GM23338 (cell line): ENCODE measurements at places on chromosomes 2 and 18. TPM values are rescaled to one million over a fixed set of nuclear protein-coding genes. Genes with fewer than 3 reads are reported as not detected.
A peak's percentile ranks its signal among the peaks of the same experiment; 100 is the strongest.

CFAP210 gene
- total RNA-seq = 0.08 TPM in 1 of 2 replicates, not detected in the other

DNA sequence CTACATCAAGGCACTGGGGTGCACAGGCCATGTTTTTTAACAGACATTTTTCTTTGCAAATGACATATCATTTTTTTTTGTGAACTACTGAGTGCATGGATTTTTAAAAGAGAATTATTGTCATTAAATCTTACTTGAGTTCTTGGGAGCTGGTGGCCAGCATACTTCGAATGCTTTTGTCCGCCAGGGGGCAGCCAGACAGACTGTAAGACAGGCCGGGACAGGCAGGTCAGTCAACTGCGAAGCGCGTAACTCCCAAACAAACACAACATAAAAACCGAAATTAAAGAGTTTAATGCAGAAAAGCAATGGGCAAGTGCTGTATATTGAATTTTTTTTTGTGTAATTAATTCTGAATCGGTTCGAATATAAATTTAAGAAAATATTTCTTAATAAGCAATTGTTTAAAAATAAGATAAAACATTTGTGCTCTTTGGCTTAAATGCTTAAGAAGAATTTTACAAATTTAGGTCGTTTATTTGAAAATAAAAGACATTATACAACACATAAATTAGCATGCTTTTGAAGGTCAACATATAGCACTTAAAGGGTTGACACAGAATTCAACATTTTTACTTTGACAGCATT is 142.2 kb upstream of the PXDN start:
- H3K4me3 ChIP-seq = no peak overlapping the region
- H3K36me3 ChIP-seq = no peaks in the 10 kb centered on the region
- H3K27me3 ChIP-seq = no peaks in the 10 kb centered on the region
- no peak overlapping the region for H3K27ac ChIP-seq
- H3K4me1 ChIP-seq = no peaks in the 10 kb centered on the region

- H3K27me3 ChIP-seq = no peaks in the 10 kb centered on the region
- no peak for DNase-seq
- no peak overlapping the region for H3K4me3 ChIP-seq
- no peak overlapping the region for H3K27ac ChIP-seq
- H3K4me1 ChIP-seq = peaks cover 16% of the 10 kb centered on the region; the same call in 1 of the 2 replicates
Observed at GRCh38 chr2:236974148-236974547, 111.5 kb upstream of the COPS8 start.

- no peaks in the 10 kb centered on the region for H3K4me1 ChIP-seq
- H3K27me3 ChIP-seq = no peaks in the 10 kb centered on the region
- DNase-seq = no peak
- H3K27ac ChIP-seq = no peak overlapping the region
- H3K36me3 ChIP-seq = no peaks in the 10 kb centered on the region
Observed at GRCh38 chr2:29761278-29761677, 160.1 kb downstream of the ALK start.

DNA sequence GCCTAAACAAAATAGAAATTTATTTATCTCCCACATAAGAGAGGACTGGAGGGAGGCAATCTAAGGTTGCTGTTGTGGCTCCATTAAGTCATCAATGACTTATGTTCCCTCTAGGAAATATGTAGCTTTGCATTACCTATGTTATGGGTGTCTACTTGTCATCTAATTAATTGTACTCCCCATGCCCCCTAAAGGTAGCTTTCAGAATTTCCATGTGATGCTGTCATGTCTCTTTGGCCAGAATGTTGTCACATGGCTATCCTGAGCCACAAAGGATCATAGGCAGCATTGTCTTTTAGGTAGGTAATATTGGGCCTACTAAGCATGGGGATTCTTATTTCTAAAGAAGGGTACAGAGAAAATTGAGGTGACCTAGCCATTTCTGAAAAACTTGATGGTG is 935.6 kb upstream of the FANCL start:
- no peaks in the 10 kb centered on the region for H3K4me1 ChIP-seq
- peak; percentile 10 for DNase-seq
- no peaks in the 10 kb centered on the region for H3K36me3 ChIP-seq
- no peak overlapping the region for H3K27ac ChIP-seq

- DNase-seq = peak; percentile 96
- H3K4me1 ChIP-seq = peaks cover 11% of the 10 kb centered on the region
- no peak overlapping the region for H3K27ac ChIP-seq
- H3K36me3 ChIP-seq = no peaks in the 10 kb centered on the region
Observed at GRCh38 chr2:73085691-73086090, 14.2 kb upstream of the SFXN5 start.

DNA sequence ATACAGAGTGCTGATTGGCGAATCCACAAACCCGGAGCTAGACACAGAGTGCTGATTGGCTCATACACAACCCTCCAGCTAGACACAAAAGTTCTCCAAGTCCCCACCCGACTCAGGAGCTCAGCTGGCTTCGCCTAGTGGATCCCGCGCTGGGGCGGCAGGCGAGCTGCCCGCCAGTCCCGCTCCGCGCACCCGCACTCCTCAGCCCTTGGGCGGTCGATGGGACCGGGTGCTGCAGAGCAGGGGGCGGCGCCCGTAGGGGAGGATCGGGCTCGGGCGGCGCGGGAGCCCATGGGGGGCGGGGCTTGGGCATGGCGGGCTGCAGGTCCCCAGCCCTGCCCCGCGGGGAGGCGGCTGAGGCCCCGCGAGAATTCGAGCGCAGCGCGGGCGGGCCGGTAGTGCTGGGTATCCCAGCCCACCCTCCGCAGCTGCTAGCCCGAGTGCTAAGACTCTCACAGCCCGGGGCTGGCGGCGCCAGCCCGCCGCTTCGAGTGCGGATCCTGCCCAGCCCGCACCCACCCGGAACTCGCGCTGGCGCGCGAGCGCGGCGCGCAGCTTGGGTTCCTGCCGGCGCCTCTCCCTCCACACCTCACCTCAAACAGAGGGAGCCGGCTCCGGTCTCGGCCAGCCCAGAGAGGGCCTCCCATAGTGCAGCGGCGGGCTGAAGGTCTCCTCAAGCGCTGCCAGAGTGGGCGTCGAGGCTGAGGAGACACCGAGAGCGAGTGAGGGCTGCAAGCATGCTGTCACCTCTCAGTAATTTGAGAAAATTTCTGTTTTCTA is 75.5 kb upstream of the ATP5MC3 start:
- no peaks in the 10 kb centered on the region for H3K4me1 ChIP-seq
- no peaks in the 10 kb centered on the region for H3K36me3 ChIP-seq
- no peak for DNase-seq
- no peaks in the 10 kb centered on the region for H3K27me3 ChIP-seq
- no peak overlapping the region for H3K27ac ChIP-seq

- no peak overlapping the region for H3K4me3 ChIP-seq
- H3K27ac ChIP-seq = no peak overlapping the region
- H3K4me1 ChIP-seq = no peaks in the 10 kb centered on the region; the same call in 1 of the 2 replicates
- H3K36me3 ChIP-seq = no peaks in the 10 kb centered on the region
Observed at GRCh38 chr2:239600650-239601049, 199.8 kb upstream of the HDAC4 start.

- H3K27ac ChIP-seq = no peak overlapping the region
- H3K4me1 ChIP-seq = no peaks in the 10 kb centered on the region; the same call in 1 of the 2 replicates
- no peak for DNase-seq
- no peaks in the 10 kb centered on the region for H3K36me3 ChIP-seq
Observed at GRCh38 chr2:47528874-47529273, 125.9 kb downstream of the MSH2 start.

DNA sequence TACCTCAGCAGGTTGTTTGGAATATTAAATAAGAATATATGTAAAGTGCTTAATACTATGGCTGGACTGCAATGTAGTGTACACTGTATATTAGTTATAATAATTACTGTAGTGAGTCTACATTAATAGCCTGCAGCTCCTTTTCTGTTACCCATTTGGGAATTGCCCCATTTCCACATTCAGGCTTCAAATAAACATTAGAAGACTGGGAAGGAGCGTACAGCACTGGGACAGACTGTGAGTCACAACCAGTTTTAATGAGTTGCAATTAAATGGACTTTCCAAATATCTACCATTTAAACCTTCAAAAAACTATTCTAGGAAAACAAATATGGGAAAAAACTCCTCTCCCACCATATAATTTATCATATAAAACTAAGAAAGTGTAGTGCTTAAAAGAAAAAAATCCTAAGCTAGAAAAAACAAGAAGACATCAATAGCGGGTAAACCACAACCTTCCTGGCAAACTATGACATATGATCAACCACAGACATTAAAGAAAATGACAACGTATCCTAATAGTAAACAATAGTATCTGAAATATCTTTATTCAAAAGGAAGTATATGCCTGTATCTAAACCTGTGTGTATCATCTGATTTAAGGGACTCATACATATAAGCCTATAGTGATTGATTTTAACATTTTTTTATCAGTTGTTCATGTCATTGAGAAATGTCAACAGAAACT is 86.1 kb downstream of the TRIP12 start:
- no peaks in the 10 kb centered on the region for H3K27me3 ChIP-seq
- DNase-seq = no peak
- H3K36me3 ChIP-seq = peaks cover 5% of the 10 kb centered on the region; the same call in 1 of the 2 replicates
- no peaks in the 10 kb centered on the region for H3K4me1 ChIP-seq
- H3K27ac ChIP-seq = no peak overlapping the region

LGALSL gene
- 18.5 and 20.6 TPM in 2 replicates for total RNA-seq

DNA sequence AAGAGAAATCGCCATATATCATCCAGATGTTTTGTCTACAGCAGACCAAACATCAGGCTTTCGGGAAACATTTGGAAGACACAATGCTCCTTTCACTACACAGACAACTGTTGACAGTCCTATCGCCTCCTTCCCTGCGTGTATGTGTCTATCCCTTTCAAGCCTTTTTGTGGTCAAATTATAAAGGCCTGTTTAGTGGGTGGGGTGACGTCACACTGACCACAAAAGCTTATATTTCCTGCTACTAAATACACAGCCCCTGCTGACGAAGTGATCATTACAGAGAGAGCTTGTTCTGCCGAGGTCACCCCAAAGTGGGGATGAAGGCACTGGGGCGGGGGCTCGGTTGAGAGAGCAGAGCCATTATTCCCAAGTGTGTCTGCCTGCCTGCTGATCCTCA is 302.7 kb upstream of the TNP1 start:
- no peaks in the 10 kb centered on the region for H3K27me3 ChIP-seq
- H3K4me1 ChIP-seq = no peaks in the 10 kb centered on the region
- DNase-seq = no peak
- H3K4me3 ChIP-seq = no peak overlapping the region
- H3K36me3 ChIP-seq = no peaks in the 10 kb centered on the region

DNA sequence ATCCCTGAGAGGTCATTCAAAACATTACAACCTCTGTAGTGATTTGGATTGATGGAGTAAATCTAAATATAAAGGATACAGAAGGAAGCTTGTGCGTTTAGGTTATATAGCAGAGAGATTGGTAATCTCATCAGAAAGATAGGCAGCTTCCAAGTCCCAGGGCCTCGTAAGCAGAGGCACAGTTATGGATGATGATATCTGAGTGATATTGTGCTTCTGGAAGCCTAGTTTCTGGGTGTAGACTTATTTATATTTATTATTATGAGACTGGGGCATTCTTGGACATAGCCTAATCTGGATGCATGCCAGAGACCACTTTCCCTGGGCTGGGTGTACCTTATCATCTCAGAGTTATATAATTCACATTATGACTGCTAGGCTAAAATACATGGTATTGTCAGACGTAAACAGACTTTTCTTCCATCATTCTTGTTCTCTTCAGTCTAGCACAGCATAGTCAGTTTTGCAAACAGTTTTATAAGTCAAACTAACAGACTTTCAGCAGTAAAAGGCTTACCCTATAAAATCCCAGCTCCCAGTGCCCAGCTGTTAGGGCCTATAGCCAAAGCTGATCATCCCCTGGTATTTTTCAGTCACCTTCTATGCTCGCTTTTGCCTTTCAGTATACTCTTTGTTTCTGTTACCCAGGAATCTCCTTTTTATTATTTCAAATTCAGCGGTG is 47.9 kb downstream of the RAB3GAP1 start:
- no peaks in the 10 kb centered on the region for H3K4me1 ChIP-seq
- no peaks in the 10 kb centered on the region for H3K27me3 ChIP-seq
- H3K4me3 ChIP-seq = no peak overlapping the region
- no peak overlapping the region for H3K27ac ChIP-seq
- H3K36me3 ChIP-seq = no peaks in the 10 kb centered on the region
- DNase-seq = no peak

DNA sequence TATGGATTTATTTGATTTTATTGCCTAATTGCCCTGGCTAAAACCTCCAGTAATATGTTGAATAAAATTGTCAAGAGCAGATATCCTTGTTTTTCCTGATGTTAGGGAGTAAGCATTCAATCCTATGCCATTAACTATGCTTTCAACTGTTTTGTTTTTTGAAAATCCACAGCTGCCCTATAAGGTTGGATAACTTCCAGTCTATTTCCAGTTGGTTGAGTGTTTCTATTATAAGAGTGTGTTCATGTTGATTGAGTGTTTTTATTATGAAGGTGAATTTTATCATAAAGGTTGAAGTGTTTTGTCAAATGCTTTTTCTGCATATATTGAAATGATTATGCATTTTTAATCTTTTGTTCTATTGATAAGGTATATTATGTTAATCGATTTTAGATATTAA is 149.9 kb upstream of the SCN7A start:
- H3K27ac ChIP-seq = no peak overlapping the region
- H3K4me1 ChIP-seq = no peaks in the 10 kb centered on the region
- DNase-seq = no peak
- no peak overlapping the region for H3K4me3 ChIP-seq
- no peaks in the 10 kb centered on the region for H3K36me3 ChIP-seq

NAPG gene
- total RNA-seq = 40.1 and 46.2 TPM in 2 replicates

DNA sequence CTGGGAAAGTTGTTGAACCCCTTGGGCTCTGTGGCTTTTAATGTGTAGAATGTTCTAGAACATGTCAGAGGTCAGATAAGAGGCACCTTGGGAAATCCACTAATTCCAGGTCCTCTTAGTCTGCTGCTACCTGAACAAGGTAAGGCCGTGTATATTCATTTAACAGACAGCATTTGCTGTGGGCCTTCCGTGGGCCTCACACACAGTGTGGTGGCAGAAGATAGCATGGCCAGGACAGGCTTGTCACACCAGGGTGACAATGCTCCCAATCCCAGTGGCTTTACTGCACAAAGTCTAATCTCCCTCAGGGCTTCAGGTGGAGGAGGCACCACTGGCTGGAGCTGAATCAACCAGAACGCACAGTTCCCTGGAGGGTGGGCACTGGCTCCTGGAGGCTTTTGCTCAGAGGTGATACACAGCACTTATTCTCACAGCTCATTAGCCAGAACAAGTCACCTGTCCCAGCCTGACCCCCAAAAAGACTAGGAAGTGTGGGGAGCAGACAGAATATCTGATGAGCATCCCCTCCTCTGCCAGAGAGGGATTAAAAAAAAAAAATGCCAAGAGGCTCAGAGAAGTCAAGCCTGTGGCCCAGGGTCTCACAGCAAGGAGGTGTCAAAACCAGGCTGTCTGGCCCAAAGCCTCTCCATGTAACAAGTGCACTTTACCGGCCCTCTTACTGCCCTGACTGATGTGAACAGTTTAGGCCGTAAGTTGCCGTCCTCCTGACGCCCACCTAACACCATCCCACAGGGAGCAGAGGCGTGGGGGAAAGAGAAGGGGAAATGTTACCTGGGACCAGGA is 216.9 kb upstream of the RAB6C start:
- H3K4me3 ChIP-seq = no peak overlapping the region
- no peaks in the 10 kb centered on the region for H3K36me3 ChIP-seq
- no peaks in the 10 kb centered on the region for H3K27me3 ChIP-seq
